ENCODE measurements at places on chromosomes 7 and 10. TPM values are rescaled to one million over a fixed set of nuclear protein-coding genes. Genes with fewer than 3 reads are reported as not detected.

GRCh38 chr10:114100848-114101741 lies 57.4 kb downstream of the ADRB1 start:
- peaks cover 13% of the 10 kb centered on the region for H3K4me1 ChIP-seq
- DNase-seq: no peak
- H3K27me3 ChIP-seq: peaks cover 45% of the 10 kb centered on the region

- H3K36me3 ChIP-seq: no peaks in the 10 kb centered on the region
- no peak for DNase-seq
- H3K4me1 ChIP-seq: no peaks in the 10 kb centered on the region
- H3K27ac ChIP-seq: no peak overlapping the region
- H3K4me3 ChIP-seq: no peak overlapping the region
- H3K27me3 ChIP-seq: peaks cover 11% of the 10 kb centered on the region
Measured at GRCh38 chr10:42959833-42960232, 117.0 kb upstream of the RET start.

Gene HMX3
- not detected for total RNA-seq

Gene ANKRD22
- total RNA-seq: 0.18 TPM

DNA sequence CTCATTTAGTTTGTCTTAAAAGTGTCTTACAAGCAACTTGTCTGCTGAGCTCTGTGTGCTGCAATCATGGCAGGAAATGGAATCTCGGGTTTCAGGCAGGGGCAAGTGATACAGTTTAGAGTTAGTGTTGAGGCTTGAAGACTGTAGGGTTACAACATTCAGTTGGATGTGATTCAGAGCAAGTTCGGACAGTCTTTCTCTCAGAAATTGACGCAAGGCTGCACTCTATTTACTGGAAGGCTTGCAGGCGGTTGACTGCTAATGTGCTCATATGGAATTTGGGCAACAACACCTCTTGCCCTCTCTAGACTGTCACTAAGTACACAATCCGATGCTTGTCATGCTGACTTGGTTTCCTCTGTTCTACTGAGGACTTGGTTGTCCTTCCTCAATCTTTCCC lies 161.7 kb upstream of the BMPER start:
- H3K36me3 ChIP-seq: no peaks in the 10 kb centered on the region
- no peak overlapping the region for H3K27ac ChIP-seq
- peaks cover 25% of the 10 kb centered on the region for H3K27me3 ChIP-seq
- H3K4me1 ChIP-seq: no peaks in the 10 kb centered on the region

Gene CNTNAP2
- total RNA-seq: 6.5 TPM

GRCh38 chr10:110483633-110484032 lies 14.1 kb upstream of the DUSP5 start:
- no peak overlapping the region for H3K27ac ChIP-seq
- peaks cover 17% of the 10 kb centered on the region for H3K4me1 ChIP-seq
- no peaks in the 10 kb centered on the region for H3K27me3 ChIP-seq
- no peak overlapping the region for H3K4me3 ChIP-seq
- DNase-seq: no peak

GRCh38 chr7:14381306-14381705 lies 391.8 kb upstream of the ETV1 start:
- no peaks in the 10 kb centered on the region for H3K36me3 ChIP-seq
- H3K27me3 ChIP-seq: no peaks in the 10 kb centered on the region
- no peak for DNase-seq

- H3K4me1 ChIP-seq: peaks cover 43% of the 10 kb centered on the region
- no peak for DNase-seq
- no peak overlapping the region for H3K4me3 ChIP-seq
- H3K36me3 ChIP-seq: peaks cover 6% of the 10 kb centered on the region
- no peaks in the 10 kb centered on the region for H3K27me3 ChIP-seq
Measured at GRCh38 chr10:7855205-7855604, 36.9 kb downstream of the TAF3 start.

- no peak overlapping the region for H3K27ac ChIP-seq
- no peaks in the 10 kb centered on the region for H3K36me3 ChIP-seq
- no peak for DNase-seq
- H3K4me3 ChIP-seq: no peak overlapping the region
Measured at GRCh38 chr7:159141660-159142059, 3.0 kb downstream of the VIPR2 start.

DNA sequence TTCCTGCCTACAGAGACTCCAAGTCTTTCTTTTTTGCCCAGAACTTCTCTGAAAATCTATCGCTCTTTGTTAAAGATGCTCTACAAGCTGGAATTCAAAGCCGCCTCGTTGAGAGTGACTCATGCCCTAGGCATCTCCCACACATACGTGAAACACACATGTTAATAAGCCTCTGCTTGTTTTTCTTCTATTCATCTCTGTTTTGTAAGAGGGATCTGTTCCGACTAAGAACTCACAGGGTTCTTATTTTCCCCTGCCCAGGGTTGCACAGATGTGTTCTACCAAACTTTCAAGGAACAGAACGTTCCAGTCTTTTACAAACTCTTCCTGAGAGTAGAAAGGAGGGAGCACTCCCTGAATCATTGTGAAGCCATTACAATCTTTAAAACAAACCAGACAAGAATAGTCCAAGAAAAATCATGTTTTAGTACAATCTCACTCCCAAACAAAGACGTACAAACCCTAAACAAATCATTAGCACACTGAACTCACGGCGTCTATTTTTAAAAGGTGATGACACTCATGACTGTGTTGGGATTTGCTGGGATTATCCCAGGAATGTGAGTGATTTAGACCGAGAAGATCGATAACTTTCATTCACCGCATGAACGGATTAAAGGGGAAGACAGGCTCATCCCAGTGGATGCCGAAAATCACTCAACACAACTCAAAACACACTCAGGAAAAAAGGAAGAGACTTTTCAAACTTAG lies 55.3 kb upstream of the INPP5A start:
- H3K27me3 ChIP-seq: peaks cover 26% of the 10 kb centered on the region
- H3K4me3 ChIP-seq: no peak overlapping the region
- H3K36me3 ChIP-seq: no peaks in the 10 kb centered on the region
- H3K27ac ChIP-seq: peak overlapping the region; percentile 44
- H3K4me1 ChIP-seq: peaks cover 5% of the 10 kb centered on the region
- no peak for DNase-seq

DNA sequence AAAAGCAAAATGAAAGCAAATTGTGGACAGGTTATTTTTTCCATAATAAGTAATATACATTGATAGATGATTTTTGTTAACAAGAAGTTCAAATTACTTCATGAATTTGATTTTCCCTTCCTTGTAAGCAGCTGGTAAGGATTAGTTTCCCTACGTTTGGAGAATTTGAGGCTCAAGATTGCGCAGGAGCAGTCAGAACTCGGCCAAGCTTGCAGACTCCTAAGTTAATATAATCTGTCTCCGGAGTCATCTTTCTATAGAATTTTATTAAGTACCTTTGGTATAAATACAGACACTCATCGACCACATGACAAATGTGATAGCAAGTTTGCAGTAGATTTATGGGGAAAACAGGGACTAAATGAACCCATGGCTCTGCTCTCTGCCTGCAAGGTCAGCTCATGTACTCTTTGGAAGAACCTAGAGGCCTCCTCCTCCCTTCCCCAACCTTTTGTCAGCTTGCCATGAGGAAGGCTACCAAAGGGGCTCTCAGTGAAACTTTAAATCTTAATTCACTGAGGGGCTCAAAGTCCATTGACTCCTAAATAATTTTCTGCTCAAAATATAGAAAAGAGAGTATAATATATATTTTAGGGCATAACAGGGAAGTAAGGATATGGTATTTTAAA lies 89.2 kb upstream of the CTTNBP2 start:
- no peak overlapping the region for H3K27ac ChIP-seq
- H3K4me1 ChIP-seq: peaks cover 5% of the 10 kb centered on the region
- no peaks in the 10 kb centered on the region for H3K27me3 ChIP-seq
- H3K4me3 ChIP-seq: no peak overlapping the region
- no peaks in the 10 kb centered on the region for H3K36me3 ChIP-seq

GRCh38 chr7:7931626-7932025 lies 37.0 kb upstream of the GLCCI1 start:
- H3K36me3 ChIP-seq: no peaks in the 10 kb centered on the region
- H3K4me3 ChIP-seq: no peak overlapping the region
- H3K27me3 ChIP-seq: no peaks in the 10 kb centered on the region
- no peak for DNase-seq

Gene WEE2
- total RNA-seq: 0.16 TPM

Gene STEAP1B
- 1.2 TPM for total RNA-seq

Gene SPACDR
- 0.67 TPM for total RNA-seq

GRCh38 chr10:60426425-60426824 lies 36.8 kb upstream of the ANK3 start:
- no peak for DNase-seq
- H3K4me3 ChIP-seq: no peak overlapping the region
- peaks cover 14% of the 10 kb centered on the region for H3K4me1 ChIP-seq
- no peaks in the 10 kb centered on the region for H3K36me3 ChIP-seq
- H3K27me3 ChIP-seq: no peaks in the 10 kb centered on the region
- no peak overlapping the region for H3K27ac ChIP-seq

GRCh38 chr10:78354101-78354500 lies 320.4 kb downstream of the RPS24 start:
- H3K4me3 ChIP-seq: no peak overlapping the region
- DNase-seq: no peak
- peaks cover 18% of the 10 kb centered on the region for H3K4me1 ChIP-seq
- peaks cover 15% of the 10 kb centered on the region for H3K27me3 ChIP-seq
- H3K36me3 ChIP-seq: no peaks in the 10 kb centered on the region

DNA sequence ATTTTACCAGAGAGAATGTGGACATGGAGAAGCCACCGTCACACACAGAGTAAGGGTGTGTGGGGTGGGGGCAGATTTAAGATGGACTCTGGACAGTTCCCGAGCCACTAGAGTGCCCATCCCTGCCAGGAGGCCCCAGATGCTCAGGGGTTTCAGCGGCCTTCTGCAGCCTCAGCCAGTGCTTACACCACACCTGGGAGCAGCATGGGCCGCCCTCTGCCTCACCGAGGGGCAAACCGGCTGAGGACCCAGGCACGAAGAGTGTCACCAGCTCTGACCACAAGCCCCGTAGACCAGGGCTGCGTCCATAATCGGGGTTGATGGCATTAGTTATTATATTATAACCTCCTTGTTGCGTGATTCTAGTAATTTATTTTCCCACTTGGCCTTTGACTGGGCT lies 6.7 kb upstream of the MNX1 start:
- H3K36me3 ChIP-seq: no peaks in the 10 kb centered on the region
- peaks cover 36% of the 10 kb centered on the region for H3K27me3 ChIP-seq
- no peak for DNase-seq
- peak overlapping the region; percentile 21 for H3K4me3 ChIP-seq
- peaks cover 42% of the 10 kb centered on the region for H3K4me1 ChIP-seq
- no peak overlapping the region for H3K27ac ChIP-seq

DNA sequence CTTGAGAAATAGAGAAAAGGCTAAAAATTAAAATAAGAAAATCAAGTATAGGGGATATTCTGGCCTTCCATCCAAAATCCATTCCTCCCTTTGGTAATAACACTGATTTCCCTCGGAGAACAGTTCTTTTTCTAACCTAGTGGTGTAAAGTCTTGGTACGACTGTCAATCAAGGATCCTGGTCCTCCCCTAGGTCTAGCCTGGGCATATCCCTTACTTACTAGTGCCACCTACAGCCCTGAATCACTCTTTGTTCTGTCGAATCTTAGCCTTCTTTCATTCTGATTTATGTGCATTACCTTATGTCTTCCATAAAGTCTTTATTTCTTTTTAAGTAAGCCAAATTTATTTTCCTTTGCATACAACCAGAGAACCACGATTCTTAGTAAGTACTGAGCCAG lies 298.7 kb upstream of the LRRTM3 start:
- H3K36me3 ChIP-seq: no peaks in the 10 kb centered on the region
- H3K27me3 ChIP-seq: no peaks in the 10 kb centered on the region
- no peak for DNase-seq
- H3K27ac ChIP-seq: no peak overlapping the region

- H3K27me3 ChIP-seq: no peaks in the 10 kb centered on the region
- DNase-seq: no peak
- H3K4me3 ChIP-seq: no peak overlapping the region
- H3K4me1 ChIP-seq: no peaks in the 10 kb centered on the region
Measured at GRCh38 chr7:76997381-76998284, 34.5 kb downstream of the SPDYE17 start.

DNA sequence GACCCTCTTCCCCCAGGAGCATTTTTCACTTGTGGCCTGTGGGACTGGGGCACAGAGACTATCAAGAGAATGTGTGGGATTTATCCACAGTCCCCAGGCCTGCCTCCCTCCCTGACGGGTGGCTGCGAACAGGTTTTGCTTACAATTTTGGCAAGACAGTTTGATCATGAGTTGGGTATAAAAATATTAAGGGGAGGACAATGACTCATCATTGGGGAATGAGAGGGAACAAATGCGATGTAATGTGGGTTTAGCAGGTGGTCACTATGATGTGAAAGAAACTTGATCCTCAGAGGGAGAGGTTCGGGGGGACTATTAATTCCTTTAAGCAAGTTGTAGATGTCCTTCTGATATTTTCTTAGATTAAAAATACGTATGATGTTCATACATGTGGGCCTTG lies 52.2 kb downstream of the EMX2 start:
- DNase-seq: no peak
- H3K4me3 ChIP-seq: no peak overlapping the region
- H3K27ac ChIP-seq: no peak overlapping the region
- H3K27me3 ChIP-seq: peaks cover 63% of the 10 kb centered on the region
- no peaks in the 10 kb centered on the region for H3K36me3 ChIP-seq
- H3K4me1 ChIP-seq: no peaks in the 10 kb centered on the region

- no peak overlapping the region for H3K4me3 ChIP-seq
- H3K36me3 ChIP-seq: no peaks in the 10 kb centered on the region
- peaks cover 5% of the 10 kb centered on the region for H3K4me1 ChIP-seq
- H3K27me3 ChIP-seq: no peaks in the 10 kb centered on the region
- no peak for DNase-seq
Measured at GRCh38 chr7:34158368-34159153, 253.2 kb downstream of the BMPER start.

GRCh38 chr10:31635415-31636065 lies 293.1 kb downstream of the ARHGAP12 start:
- H3K36me3 ChIP-seq: peaks cover 1% of the 10 kb centered on the region
- no peaks in the 10 kb centered on the region for H3K4me1 ChIP-seq
- H3K27me3 ChIP-seq: no peaks in the 10 kb centered on the region
- no peak overlapping the region for H3K27ac ChIP-seq
- no peak overlapping the region for H3K4me3 ChIP-seq

Gene CYP3A7
- total RNA-seq: not detected

- H3K4me1 ChIP-seq: peaks cover 39% of the 10 kb centered on the region
- peaks cover 9% of the 10 kb centered on the region for H3K36me3 ChIP-seq
- H3K4me3 ChIP-seq: no peak overlapping the region
- no peak for DNase-seq
- H3K27me3 ChIP-seq: no peaks in the 10 kb centered on the region
Measured at GRCh38 chr10:61974601-61975390, 73.3 kb downstream of the ARID5B start.

DNA sequence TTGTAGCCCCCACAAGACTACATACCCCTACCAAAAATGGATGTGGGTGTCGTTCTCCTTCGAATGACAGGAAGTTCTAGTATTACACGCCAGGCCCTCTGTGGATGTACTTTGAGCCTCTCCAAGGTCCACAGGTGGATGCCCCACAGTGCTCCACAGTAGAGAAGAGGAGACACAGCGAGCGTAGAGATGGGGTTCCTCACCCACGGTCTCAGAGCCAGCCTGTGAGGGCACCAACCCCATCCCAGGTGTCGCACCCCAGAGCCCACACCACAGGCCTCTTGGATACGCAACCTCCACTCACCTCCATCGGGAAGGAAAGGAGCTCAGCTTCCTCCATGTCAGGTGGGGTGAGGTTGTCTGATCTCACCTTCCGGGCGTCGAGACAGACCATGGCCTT lies 2.3 kb downstream of the CPA5 start:
- no peak overlapping the region for H3K4me3 ChIP-seq
- H3K36me3 ChIP-seq: no peaks in the 10 kb centered on the region
- H3K27ac ChIP-seq: no peak overlapping the region
- DNase-seq: no peak

Measured in progenitor cell of endocrine pancreas (in vitro differentiated cells).